Astrocyte (in vitro differentiated cells and primary cell): ENCODE measurements at places on chromosomes 1 and 21.

DNA sequence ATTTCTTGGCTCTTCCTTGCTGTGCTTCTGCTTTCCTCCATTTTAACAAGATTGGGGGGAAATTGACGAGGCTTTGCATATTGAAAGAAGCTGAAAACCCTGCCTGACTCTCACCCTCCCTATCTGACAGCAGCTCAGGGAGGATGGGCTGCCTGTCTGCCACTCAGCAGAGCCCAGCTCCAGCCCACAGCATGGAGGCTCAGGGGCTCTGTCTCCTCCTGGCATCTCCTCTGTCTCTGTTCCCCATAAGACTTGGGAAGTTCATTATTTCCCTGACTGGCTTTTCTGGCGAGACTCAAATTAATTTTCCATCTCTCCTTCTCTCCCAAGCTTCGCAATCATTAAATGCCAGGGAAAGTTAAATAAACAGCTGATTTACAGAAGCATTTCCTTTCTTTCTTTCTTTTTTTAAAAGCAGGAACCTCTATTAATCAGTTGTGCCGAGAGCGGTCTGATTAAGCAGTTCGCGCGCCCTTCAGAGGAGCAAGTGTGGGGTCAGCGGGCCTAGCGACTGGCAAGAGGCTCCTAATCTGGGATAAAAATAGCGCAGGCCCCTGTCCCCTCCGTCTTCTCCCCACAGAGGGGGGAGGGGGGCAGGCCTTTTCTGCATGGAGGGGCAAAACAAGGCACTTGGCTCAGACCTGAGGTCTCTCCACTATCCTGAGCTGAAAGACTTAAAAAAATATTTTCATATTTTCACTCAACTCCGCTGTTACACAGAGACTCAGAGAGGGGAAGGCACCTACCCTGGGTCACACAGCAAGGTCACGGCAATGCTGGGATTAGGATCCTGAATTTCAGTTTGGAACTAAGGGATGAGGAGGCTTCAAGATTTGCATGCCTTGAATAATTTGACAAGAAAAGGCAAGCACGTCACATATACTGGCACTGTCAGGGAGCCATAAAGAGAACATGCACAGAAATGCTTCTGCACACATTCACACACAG lies 170.4 kb downstream of the ACTL8 start:
- DNase-seq = no peak
- H3K27me3 ChIP-seq = no peaks in the 10 kb centered on the region

DNA sequence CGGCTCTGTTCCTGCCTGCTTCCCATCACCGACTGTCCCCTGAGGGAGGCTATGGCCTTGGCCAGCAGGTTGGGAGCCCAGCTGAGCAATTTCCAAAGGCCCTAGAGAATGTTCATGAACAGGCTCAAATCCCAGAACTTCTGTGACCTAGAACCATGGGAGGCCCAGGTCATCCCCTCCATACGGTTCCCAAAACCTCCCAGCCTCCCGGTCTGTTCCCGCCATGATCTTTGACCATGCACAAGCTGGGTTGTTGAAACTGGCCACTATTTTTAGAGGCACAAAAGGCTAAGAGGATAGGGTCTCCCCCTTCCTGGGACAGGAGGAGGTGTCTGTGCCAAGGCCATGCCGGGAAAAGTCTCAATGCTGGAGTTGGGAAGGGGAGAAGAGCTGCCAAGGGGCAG lies 27.5 kb downstream of the EPHA2 start:
- no peak overlapping the region for H3K27ac ChIP-seq

GRCh38 chr1:186465946-186466345 lies 5.0 kb upstream of the PDC start:
- no peaks in the 10 kb centered on the region for H3K27me3 ChIP-seq
- no peaks in the 10 kb centered on the region for H3K4me1 ChIP-seq
- H3K4me3 ChIP-seq = no peak overlapping the region
- no peak for DNase-seq
- H3K27ac ChIP-seq = no peak overlapping the region
- H3K36me3 ChIP-seq = no peaks in the 10 kb centered on the region

GRCh38 chr1:209989525-209989924 lies 51.5 kb downstream of the SYT14 start:
- peak; percentile 12 for DNase-seq
- H3K4me1 ChIP-seq = no peaks in the 10 kb centered on the region
- H3K36me3 ChIP-seq = no peaks in the 10 kb centered on the region

DNA sequence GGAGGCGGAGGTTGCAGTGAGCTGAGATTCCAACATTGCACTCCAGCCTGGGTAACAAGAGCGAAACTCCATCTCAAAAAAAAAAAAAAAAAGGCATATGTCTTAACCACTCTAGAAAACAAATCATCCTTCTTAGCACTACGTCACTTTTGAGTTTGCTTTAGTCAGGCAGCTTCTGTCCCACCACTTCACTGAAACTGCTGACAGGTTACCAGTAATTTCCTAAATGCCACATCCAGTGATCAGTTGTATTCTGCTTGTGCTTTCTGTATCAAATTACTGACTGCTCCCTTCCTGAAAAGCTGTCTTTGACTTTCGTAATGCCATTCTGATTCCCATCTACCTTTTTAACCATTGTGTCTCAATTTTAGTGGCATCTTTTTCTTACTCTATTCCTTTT lies 21.7 kb downstream of the RCOR3 start:
- H3K4me1 ChIP-seq = peaks cover 4% of the 10 kb centered on the region
- H3K27ac ChIP-seq = peak overlapping the region; percentile 4
- DNase-seq = no peak
- H3K4me3 ChIP-seq = no peak overlapping the region

DNA sequence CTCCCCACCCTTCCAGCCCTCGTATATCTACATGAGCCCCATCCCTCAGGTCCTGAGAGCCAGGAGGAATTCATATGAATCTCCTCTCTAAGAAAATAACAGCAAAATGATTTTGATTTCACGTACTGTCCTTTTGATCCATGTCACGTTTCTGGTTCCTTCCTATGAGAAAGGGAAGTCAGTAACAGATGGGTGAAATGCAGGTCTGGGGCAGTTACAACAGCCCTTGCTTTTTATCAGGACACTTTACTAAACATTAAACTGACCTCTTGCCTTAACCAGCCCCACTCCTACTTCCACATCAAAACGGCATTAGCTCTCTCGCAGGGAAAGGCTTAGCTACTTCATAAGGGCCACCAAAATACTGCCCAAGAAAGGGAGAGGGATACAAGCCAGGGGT lies 59.0 kb downstream of the SPATA46 start:
- no peak for DNase-seq
- no peaks in the 10 kb centered on the region for H3K36me3 ChIP-seq
- H3K27ac ChIP-seq = no peak overlapping the region
- H3K4me3 ChIP-seq = no peak overlapping the region
- no peaks in the 10 kb centered on the region for H3K27me3 ChIP-seq

DNA sequence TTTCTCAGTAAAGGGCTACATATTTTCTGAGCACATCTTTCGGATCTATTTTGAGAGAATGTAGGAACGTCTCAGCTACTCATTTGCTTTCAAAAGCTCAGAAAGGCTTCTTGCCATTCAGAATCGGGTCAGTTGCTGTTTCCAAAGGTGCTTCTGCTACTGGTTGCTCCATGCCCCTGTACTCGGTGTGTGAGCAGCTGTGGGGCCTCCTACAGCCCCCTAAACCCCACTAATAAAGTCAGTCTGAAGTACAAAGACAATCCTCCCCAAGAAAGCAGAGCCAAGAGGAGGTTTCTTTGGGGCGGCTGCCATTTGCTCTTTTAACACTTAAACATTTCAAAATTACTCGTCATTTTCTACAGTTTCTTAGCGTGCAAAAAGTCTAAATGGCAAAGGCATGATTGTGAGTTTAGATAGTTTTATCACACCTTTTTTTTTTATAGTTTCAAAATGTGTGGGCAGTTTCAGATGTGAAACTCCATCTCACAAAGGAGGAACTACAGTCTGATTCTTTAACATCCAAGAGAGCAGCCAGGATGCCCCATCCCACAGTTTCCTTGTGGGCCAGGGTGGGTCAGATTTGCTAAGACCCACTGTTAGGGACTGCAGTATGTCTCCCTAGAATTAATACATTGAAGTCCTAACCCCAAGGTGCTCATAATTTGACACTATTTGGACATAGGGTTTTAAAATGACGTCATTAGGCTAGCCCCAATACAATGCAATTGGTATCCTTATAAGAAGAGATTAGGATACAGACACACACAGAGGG lies 4.1 kb downstream of the RUNX1 start:
- H3K27ac ChIP-seq = no peak overlapping the region
- peaks cover 42% of the 10 kb centered on the region for H3K4me1 ChIP-seq
- no peak overlapping the region for H3K4me3 ChIP-seq
- H3K27me3 ChIP-seq = no peaks in the 10 kb centered on the region
- peaks cover 3% of the 10 kb centered on the region for H3K36me3 ChIP-seq

GRCh38 chr1:85962457-85962856 lies 194.1 kb downstream of the COL24A1 start:
- H3K27me3 ChIP-seq = no peaks in the 10 kb centered on the region
- H3K4me1 ChIP-seq = no peaks in the 10 kb centered on the region
- DNase-seq = no peak
- H3K27ac ChIP-seq = no peak overlapping the region
- H3K4me3 ChIP-seq = no peak overlapping the region

- no peaks in the 10 kb centered on the region for H3K27me3 ChIP-seq
- no peak for DNase-seq
- H3K4me3 ChIP-seq = no peak overlapping the region
- H3K27ac ChIP-seq = no peak overlapping the region
- no peaks in the 10 kb centered on the region for H3K36me3 ChIP-seq
Measured at GRCh38 chr1:113545626-113546025, 155.3 kb downstream of the MAGI3 start.

DNA sequence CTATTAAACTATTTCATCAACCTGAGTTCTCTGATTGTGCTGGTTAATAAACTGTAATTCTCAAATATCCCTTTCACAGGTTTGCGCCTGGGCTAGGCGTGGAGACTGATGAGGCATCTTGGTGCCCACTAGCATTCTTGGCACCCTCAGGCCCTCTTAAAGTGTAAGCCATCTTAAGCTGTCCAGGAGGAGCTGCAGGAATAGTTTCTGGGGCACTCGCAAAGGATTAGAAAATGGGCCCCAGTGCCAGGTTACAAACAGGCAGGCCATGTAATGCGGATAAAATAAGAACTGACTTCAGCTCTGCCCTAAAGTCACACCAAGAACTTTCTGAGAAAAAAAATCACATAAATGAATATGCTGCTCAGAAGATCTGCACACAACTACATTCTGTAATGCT lies 1.1 kb downstream of the CASQ2 start:
- no peak overlapping the region for H3K4me3 ChIP-seq
- peaks cover 5% of the 10 kb centered on the region for H3K27me3 ChIP-seq
- DNase-seq = no peak
- H3K27ac ChIP-seq = no peak overlapping the region

DNA sequence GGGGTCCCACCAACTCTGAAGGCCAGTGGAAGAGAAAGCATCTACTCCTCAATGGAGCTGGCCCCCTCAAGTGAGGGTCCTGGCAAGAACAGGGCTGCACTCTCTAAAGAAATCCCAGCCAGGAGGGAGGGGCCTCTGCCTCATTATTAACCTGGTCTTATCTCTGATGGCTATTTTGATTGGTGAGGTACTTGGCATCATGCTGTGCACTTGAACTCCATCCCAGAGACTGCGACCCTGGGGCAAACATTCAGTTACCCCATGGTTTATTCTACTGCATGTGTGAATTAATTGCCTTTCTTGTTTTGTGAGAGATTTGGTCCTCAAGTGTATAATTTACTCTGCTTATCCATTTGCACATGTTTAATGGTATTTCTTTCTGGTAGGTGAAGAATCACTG lies 55.0 kb upstream of the ETV3 start:
- no peak overlapping the region for H3K27ac ChIP-seq
- DNase-seq = no peak
- H3K4me1 ChIP-seq = no peaks in the 10 kb centered on the region
- peaks cover 42% of the 10 kb centered on the region for H3K27me3 ChIP-seq
- H3K36me3 ChIP-seq = no peaks in the 10 kb centered on the region

DNA sequence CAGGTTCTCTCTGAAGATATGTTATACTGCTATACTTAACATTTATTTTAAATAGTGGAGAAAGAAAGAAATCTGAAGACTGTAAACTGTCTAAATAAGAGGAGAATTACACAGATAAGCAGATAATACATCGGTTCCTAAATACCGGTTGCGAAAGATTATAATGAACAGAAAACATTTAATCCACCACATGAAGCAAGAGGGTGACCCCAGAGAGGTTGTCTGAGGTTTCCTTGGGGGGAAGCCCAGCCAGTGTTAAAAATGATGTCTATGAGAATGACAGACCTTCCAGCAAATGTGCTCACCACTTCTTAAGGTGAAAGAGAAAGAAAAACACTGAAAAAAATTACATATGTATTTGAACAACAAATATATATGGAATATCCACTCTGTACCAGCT lies 356.4 kb upstream of the KAZN start:
- no peak overlapping the region for H3K27ac ChIP-seq
- H3K4me1 ChIP-seq = no peaks in the 10 kb centered on the region
- H3K4me3 ChIP-seq = no peak overlapping the region
- no peaks in the 10 kb centered on the region for H3K36me3 ChIP-seq
- no peaks in the 10 kb centered on the region for H3K27me3 ChIP-seq

GRCh38 chr1:209755926-209756614 lies at the start of gene TRAF3IP3:
Gene TRAF3IP3, plus strand, starts transcription at chr1:209756053. Its CDS starts 3,987 bp downstream, at chr1:209760040.
- no peak within 1 kb of the TSS for H3K27ac ChIP-seq
- DNase-seq = no peak
- H3K27me3 ChIP-seq = peaks cover 2% of the 10 kb centered on the region
- no peaks in the 10 kb centered on the region for H3K36me3 ChIP-seq
- H3K4me3 ChIP-seq = no peak within 1 kb of the TSS
- no peaks in the 10 kb centered on the region for H3K4me1 ChIP-seq

DNA sequence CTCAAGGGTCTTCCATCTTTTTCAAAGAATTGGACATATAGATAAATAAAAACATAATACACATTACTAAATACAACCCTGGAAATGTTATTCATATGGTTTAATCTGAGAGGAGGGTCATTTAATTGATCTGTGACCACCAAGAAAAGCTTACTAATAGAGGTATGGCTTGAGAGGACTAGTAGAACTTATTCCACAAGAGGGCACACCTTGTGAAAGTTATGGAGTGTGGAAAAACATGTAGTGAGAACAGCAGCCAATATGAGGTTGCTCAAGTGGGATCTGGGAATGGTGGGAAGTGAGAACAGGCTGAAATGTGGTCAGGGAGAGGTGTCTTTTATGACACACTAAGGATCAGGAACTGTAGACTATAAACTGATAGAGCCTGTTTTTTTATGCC lies 973.5 kb upstream of the B3GALT2 start:
- no peak overlapping the region for H3K27ac ChIP-seq
- H3K4me3 ChIP-seq = no peak overlapping the region
- H3K27me3 ChIP-seq = no peaks in the 10 kb centered on the region
- no peaks in the 10 kb centered on the region for H3K36me3 ChIP-seq
- DNase-seq = no peak
- no peaks in the 10 kb centered on the region for H3K4me1 ChIP-seq

GRCh38 chr1:100378956-100379355 lies 26.6 kb downstream of the CDC14A start:
- no peaks in the 10 kb centered on the region for H3K36me3 ChIP-seq
- no peak overlapping the region for H3K27ac ChIP-seq
- DNase-seq = no peak
- no peak overlapping the region for H3K4me3 ChIP-seq

- no peak overlapping the region for H3K27ac ChIP-seq
- peaks cover 25% of the 10 kb centered on the region for H3K4me1 ChIP-seq
- H3K4me3 ChIP-seq = no peak overlapping the region
- no peaks in the 10 kb centered on the region for H3K27me3 ChIP-seq
- no peak for DNase-seq
- H3K36me3 ChIP-seq = no peaks in the 10 kb centered on the region
Measured at GRCh38 chr1:98056781-98057180, 135.9 kb upstream of the DPYD start.
